ENCODE measurements at places on chromosomes 7 and 10.

DNA sequence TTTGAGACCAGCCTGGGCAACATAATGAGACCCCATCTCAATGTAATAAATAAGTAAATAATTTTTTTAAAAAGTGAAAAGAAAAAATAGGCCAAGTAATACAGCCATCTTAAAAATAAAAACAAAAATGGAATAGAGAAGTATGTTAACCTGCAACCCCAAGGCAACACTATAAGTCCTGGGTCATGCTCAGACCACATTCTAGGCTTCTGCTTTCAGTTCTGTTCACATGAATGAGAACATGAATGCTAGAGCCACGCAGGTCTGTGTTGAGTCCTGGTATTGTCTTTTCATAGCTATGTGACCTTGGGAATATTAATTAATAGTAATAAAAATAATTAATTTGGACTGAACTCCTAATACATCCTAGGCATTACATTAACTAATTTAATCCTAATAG lies 284.0 kb downstream of the AUTS2 start:
- DNase-seq, result no peak

DNA sequence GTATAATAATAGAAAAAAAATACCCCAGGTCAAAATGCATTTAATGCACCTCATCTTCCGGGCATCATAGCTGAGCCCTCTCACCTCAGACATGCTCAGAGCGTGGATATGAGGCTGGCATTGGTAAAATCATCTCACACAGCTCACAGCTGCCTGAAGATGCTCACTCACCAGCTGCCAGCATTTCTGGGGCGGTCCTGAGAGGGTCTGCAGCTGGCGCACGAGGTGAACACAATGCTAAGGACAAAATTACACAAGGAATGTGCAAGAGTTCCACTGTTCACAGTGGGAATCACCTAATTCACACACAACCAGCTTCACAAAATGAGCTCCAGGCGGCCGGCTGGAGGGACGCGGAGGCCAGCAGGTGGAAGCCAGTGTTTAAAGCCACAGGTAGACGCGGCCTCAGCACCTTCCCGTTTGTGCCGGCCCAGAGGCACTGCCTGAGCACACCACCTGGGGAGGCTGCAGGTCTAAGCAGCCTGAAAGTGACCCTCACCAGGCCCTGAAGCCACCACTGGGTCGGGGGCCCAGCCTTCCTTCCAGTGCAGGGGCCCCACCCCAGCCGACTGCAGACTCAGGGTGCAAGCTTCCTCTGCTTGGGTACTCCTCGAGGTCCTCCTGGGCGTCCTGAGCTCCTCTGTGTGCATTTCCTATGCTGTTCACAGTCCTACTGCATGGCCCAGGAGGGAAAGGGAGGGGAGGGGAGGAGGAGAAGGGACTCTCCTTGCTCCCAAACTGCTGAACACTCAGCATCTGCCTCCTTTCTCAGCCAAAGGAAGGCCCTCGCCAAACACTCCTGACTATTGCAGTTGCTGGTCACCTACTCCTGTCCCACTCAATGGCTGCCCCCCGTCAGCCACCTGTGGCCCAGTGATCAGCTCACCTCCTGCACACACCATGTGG lies 61.2 kb upstream of the FAM20C start:
- no peak for DNase-seq

GRCh38 chr7:417973-418601 lies 101.6 kb downstream of the PDGFA start:
- DNase-seq, result no peak

DNA sequence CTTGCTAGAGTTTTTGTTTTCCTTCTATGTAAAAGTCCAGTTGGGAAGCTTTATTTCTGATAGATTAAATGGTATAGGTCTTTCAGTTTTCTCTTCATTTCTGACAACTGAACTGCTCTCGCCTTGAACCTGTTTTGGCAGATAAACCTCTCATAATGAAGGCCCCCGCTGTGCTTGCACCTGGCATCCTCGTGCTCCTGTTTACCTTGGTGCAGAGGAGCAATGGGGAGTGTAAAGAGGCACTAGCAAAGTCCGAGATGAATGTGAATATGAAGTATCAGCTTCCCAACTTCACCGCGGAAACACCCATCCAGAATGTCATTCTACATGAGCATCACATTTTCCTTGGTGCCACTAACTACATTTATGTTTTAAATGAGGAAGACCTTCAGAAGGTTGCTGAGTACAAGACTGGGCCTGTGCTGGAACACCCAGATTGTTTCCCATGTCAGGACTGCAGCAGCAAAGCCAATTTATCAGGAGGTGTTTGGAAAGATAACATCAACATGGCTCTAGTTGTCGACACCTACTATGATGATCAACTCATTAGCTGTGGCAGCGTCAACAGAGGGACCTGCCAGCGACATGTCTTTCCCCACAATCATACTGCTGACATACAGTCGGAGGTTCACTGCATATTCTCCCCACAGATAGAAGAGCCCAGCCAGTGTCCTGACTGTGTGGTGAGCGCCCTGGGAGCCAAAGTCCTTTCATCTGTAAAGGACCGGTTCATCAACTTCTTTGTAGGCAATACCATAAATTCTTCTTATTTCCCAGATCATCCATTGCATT lies 27.1 kb downstream of the MET start:
- no peak for DNase-seq

- no peak for DNase-seq
These were observed 263.3 kb downstream of the TNS3 start for GRCh38 chr7:47318395-47319182.

DNA sequence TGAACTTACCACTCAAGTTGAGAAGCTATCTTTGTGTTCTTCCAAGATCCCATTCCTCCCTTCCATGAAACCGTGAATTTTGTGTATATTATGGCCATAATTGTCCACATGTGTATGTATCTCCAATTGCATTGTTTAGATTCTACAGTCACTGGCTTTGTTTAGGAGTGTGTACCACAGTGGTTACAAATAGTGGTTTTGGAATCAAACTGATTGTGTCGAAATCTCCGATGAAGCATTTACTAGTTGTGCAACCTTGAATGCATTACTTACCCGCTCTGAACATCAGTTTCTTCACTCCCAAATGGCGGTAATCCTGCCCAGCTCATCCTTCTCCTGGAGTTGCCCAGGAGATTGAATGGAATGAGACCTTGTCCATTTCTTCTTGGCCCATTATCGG lies 145.0 kb upstream of the ZNF32 start:
- peak; percentile 10 for DNase-seq

DNA sequence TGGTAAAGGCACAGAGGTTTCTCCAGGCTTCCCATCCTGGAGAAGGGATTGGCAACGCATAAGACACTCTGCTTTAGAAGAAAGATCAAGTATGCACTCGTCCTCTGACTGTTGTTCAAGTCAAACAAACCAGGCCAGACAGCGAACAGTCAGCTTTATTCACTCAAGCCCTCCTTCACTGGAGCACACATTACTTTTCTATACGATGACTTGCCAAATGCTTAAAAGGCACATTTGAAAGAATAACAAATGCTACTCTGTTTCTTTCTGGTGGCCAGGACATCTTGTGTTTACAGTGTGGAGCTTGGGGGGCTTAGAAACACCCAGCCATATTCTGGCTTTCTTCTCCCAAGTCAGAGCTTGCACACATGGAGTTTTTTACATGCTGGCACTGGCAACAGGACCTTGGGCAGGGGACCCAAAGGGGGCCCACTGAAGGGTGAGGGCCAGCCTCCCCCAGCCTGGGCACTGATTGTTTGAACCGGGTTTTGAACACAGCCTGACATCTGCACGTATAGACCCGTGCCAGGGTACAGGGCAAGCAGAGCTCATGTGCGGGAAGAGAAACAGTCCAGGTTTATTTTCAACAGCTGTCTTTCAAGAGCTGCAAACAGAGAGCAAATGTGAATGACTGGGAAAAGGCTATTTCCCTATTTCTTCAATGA lies 33.3 kb upstream of the FGFR2 start:
- no peak for DNase-seq

DNA sequence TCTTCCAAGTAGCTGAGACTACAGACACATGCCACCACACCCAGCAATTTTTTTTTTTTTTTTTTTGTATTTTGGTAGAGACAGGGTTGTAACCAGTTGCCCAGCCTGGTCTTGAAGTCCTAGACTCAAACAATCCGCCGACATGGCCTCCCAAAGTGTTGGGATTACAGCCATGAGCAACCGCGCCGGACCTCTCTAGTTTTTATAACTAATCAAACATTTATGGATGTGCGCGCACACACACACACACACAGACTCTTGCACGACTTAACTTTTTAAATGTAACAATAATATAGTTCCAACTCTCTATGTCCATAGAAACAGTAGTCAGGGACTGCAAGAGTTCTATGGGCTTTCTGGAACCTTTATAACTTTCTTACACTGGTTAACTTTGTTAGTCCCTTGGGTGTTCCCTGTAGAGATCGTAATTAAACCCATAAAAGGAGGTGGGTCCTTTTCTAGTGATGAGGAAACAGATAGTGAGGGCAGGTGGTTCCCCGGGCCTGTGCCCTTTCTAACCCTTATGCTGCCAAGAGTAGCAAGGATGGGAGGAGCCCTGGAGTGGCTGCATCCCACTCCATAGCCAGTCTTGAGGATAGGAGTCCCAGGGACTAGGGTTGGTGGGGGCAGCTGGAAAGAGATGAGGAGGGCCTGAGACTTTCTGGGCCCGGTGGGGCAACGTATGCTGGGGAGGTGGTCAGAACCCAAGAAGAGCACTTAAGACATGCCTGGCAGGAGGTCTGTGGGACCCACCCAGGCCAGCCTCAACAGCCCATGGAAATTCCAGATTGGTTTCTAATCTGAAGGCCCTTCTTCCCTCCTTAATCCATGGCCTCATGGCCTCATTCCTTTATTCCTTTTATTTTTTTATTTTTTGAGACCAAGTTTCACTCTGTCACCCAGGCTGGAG lies 8.6 kb downstream of the MARVELD1 start:
- no peak for DNase-seq

DNA sequence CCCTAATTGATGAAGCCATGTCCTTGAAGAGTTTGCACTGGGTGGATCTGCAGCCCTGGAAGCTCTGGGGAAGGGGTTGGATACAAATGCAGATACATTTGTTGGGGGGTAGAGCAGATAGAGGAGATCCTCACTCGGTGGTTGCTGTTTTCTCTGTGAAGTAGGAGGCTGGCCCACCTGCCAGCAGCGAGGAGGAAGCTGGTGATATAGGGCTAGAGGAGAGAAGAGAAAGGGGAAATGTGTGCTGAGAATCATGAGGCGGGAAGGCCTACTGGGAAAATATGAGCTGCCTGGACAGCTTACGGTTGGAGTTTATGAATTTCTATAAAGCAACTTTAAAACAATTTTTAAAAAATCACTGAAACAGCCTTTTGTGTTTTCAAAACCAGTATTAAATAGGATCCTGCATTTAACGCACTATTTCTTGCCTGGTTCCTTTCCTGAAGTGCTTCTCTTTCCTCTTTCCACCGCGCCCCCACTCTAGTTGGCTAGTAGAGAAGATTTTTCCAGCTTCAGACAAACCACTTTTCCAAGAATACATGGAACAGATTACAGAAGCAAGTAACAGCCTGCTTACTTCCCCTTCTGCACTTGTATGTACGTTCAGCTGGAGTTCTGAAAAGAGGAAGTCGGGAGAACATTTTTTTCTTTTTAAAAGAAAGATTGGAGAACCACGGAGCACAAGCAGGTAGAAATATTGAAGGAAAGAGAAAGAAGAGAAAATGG lies 100.6 kb upstream of the GLCCI1 start:
- peak; percentile 53 for DNase-seq

GRCh38 chr7:90320801-90321494 lies at the start of gene FAM237B:
Gene FAM237B, minus strand, starts transcription at chr7:90321304. Its CDS starts 1,556 bp downstream, at chr7:90319748.
- no peak for DNase-seq

- no peak for DNase-seq
These were observed 36.2 kb downstream of the FAM20C start for GRCh38 chr7:228610-229009.

Data from inflammatory macrophage treated with lipopolysaccharide for 1 hour (primary cell).